ENCODE measurements at places on chromosomes 16 and 17.

GRCh38 chr16:7422036-7422888 is 89.6 kb downstream of the RBFOX1 start:
- DNase-seq = no peak

- no peak for DNase-seq
Measured at GRCh38 chr17:63423251-63423950, 22.7 kb downstream of the CYB561 start.

DNA sequence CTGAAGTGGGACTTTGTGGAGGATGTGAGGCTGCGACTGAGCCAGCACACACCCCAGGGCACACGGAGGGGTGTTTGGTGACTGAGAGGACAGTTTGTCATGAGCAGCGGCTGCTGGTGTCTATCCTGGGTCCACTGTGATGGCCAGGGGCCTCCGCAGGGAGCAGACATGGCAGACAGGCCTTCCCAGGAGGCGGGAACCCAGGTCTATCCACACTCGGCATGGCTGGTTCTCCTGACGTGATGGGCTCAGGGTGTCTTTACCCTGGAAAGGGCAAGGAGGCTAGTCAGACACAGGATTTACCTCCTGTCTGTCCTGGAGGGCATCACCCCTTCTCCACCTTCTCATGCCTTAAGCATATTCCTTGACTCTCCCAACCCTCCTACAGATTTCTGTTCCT is 671 bp upstream of the CD300C start:
- DNase-seq = no peak

GRCh38 chr16:87531418-87531817 is 38.6 kb upstream of the ZCCHC14 start:
- no peak for DNase-seq

GRCh38 chr16:49491771-49492761 is 118.5 kb downstream of the C16orf78 start:
- DNase-seq = no peak

All from SIG-M5 (cell line).